ENCODE measurements at places on chromosomes 6 and 20.

- no peak for DNase-seq
Observed at GRCh38 chr6:14505401-14505800, 387.8 kb downstream of the CD83 start.

- DNase-seq, result no peak
Observed at GRCh38 chr6:24721461-24722215, 2.7 kb upstream of the C6orf62 start.

GRCh38 chr6:88910922-88911778 lies 52.3 kb downstream of the RNGTT start:
- no peak for DNase-seq

DNA sequence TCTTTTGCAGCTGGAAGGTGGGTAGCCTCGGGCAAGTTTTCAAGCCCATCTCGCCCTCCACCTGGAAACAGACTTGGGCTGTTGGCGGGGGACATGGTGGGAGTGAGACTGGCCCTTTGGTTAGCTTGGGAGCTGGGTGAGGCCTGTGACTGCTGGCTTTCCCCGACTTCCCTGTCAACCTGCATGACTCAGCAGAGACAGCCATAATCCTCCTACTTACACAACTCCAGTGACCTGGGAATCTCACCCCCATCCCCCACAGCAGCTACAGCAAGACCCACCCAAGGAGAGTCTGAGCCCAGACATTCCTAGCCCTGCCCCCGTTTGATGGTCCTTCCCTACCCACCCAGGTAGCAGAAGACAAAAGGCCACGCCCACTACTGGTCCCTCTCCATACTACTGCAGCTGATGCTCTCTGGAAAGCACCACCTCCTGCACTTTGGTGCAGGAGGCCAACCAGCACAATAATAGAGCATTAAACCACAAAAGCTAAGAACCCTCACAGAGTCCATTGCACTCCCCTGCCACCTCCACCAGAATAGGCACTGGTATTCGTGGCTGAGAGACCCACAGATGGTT lies 188.4 kb downstream of the TRDN start:
- DNase-seq, result no peak

DNA sequence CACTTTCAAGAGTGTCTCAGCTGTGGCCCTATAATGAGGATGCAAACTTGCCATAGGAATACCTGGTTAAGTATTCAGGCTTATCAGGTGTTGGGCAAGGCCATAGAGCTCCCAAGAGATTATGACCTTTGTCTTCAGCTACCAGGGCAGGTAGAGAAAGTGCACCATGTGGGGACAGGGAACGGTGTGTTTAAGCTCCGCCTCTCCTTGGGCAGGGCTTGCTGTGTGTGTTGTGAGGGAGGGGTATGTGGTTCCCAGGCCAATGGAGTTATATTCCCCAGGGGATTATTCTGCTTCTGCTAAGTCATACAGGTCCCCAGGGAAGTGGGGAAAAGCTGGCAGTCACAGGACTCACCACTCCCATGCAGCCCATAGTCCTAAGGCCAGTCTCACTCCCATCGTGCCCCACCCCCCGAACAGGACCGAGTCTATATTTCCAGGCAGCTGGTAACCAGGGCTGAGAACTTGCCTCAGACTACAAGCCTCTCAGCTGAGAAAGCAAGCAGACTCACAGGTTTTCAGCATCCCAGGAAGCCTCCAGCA lies 660.2 kb downstream of the HTR1B start:
- no peak for DNase-seq

- DNase-seq, result no peak
Observed at GRCh38 chr20:64254156-64254555, 1.4 kb upstream of the PCMTD2 start.

- DNase-seq, result no peak
Observed at GRCh38 chr20:3994125-3994524, 21.2 kb downstream of the RNF24 start.

DNA sequence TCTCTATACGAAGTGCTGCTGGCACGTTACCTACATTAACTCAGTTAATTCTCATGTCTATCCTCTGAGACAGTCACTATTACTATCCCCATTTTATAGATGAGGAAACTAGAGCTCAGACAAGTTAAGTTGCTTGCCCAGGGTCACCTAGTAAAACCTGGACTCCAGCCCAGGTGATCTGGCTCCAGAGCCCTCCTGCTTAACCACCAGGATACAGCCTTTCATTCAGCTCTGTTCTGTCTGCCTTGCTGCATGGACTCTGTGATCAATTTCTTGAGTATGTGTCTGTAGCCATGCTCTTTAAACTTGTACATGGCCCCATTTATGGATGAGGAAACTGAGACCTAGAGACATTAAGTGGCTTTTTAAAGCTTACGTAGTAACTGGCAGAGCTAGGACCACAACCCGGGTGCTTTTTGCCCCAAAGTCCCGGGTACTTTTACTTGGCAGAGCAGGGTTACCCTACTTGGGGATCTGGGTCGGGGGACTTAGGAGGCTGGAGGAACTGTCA lies 4.7 kb downstream of the CDKN1A start:
- no peak for DNase-seq

GRCh38 chr20:1844325-1845162 lies 50.7 kb upstream of the SIRPA start:
- DNase-seq, result peak; percentile 86
